Activated T-cell treated with anti-CD3 and anti-CD28 coated beads for 48 hours (primary cell): ENCODE measurements at places on chromosomes 3 and 15.

- no peak for DNase-seq
Observed at GRCh38 chr3:87336761-87337160, 60.4 kb upstream of the POU1F1 start.

- DNase-seq: no peak
Observed at GRCh38 chr3:139131951-139132350, 87.3 kb upstream of the PRR23C start.

GRCh38 chr3:9276761-9277370 is 27.4 kb upstream of the SRGAP3 start:
- DNase-seq: no peak

DNA sequence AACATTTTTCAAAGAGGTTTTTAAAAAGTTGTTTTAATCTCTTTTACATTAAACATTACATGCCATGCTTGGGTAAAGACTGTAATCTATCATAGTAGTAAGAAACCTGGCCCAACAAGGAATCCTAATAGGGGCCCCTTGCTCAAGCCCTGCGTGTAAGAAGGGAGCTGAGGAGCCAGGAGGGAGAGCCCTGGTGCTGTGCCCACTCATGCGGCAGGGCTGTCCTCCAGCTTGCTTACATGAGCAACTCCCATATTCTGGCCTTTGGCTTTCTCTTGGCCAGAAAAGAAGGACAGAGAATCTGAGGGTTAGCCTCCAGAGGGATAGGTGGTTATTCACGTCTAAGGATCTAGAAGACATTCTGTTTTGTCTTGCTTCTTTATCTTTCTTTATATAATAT is 49.8 kb downstream of the KBTBD12 start:
- DNase-seq: no peak

GRCh38 chr3:174116421-174116820 is 718.9 kb downstream of the NLGN1 start:
- DNase-seq: no peak
